ENCODE measurements at places on chromosomes 7 and 10. TPM values are rescaled to one million over a fixed set of nuclear protein-coding genes. Genes with fewer than 3 reads are reported as not detected.

- no peak overlapping the region for H3K4me3 ChIP-seq
- no peaks in the 10 kb centered on the region for H3K4me1 ChIP-seq
- H3K36me3 ChIP-seq = no peaks in the 10 kb centered on the region
- DNase-seq = no peak
- H3K27me3 ChIP-seq = no peaks in the 10 kb centered on the region
- H3K27ac ChIP-seq = no peak overlapping the region
These were observed 266.0 kb upstream of the PITRM1 start for GRCh38 chr10:3438606-3439005.

DNA sequence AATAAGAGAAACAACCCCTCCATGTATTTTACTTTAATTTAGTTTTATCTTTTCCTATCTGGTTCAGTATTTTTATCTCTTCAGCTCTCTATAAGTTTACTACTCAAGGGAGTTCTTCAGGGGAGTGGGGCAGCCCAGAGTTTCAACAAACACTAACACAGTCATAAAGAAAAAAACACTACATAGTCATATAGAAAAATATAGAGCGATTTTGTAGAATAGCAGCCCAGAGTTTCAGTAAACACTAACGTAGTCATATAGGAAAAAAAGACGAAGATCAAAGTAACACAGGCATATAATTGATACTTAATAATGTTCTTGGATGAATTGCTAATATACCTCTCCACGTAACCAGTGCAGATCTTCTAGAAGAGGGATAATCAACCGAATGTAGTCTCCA is 54.7 kb downstream of the PON1 start:
- DNase-seq = no peak
- H3K27me3 ChIP-seq = no peaks in the 10 kb centered on the region
- no peak overlapping the region for H3K4me3 ChIP-seq
- no peaks in the 10 kb centered on the region for H3K36me3 ChIP-seq

GRCh38 chr10:101064415-101065030 is 2.7 kb downstream of the KAZALD1 start:
- H3K27ac ChIP-seq = no peak overlapping the region
- no peak for DNase-seq
- H3K4me3 ChIP-seq = no peak overlapping the region
- no peaks in the 10 kb centered on the region for H3K27me3 ChIP-seq
- no peaks in the 10 kb centered on the region for H3K36me3 ChIP-seq
- peaks cover 41% of the 10 kb centered on the region for H3K4me1 ChIP-seq

DNA sequence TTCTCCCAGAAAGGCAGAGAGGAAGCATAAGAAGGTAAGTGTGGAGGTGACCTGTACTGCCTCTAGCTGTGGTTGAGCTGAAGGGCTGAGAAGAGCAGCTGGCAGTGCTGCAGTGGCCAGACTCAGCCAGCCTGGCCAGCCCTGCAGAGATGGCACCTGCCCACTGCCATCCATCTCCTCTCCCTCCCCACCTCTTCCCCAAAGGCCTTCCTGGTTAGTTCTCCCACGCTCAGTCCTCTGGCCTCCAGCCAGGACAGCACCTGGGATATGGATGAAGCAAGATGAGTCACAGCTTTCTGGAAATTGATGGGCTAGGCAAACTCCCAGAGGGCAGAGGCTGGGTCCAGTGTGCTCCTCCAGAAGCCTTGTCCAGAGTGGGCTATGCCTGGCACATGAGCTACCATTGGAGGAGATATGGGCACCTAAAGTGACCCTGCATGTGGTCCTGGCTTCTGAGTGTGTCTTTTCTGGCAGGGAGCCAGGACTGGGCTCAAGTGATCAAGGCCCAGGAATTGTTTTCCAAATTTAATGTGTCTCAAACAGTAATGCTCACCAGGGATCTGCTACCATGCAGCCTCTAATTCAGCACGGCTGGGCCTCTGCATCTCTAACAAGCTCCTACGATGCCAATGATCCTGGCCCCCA is 81.0 kb upstream of the CACUL1 start:
- peaks cover 5% of the 10 kb centered on the region for H3K4me1 ChIP-seq
- H3K4me3 ChIP-seq = no peak overlapping the region
- H3K27ac ChIP-seq = no peak overlapping the region
- no peak for DNase-seq

- H3K27ac ChIP-seq = no peak overlapping the region
- DNase-seq = no peak
- no peaks in the 10 kb centered on the region for H3K4me1 ChIP-seq
- no peak overlapping the region for H3K4me3 ChIP-seq
- no peaks in the 10 kb centered on the region for H3K36me3 ChIP-seq
These were observed 221.6 kb upstream of the SEMA3E start for GRCh38 chr7:83870515-83870914.

DNA sequence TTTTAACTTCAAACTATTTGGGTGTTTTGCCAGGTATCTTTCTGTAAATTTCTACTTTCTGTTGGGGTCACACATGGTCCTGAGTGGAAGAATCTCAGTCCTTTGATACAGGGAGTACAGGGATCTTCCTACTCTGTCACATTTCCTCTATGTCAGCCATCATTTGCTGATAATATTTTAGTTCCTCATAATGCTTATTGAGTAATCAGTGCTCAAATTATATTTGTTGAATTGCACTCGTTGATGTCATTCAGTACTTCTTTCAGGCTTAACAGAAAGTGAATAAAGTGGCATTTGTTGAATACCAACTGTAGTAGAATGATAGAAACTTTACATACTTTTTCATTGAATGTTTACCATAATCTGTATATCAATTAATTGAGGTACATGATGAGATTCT is 31.9 kb downstream of the WDR11 start:
- no peaks in the 10 kb centered on the region for H3K27me3 ChIP-seq
- DNase-seq = no peak
- peaks cover 85% of the 10 kb centered on the region for H3K36me3 ChIP-seq
- H3K27ac ChIP-seq = no peak overlapping the region
- no peaks in the 10 kb centered on the region for H3K4me1 ChIP-seq

GRCh38 chr10:26423722-26424121 is 14.4 kb upstream of the APBB1IP start:
- H3K27me3 ChIP-seq = no peaks in the 10 kb centered on the region
- H3K36me3 ChIP-seq = no peaks in the 10 kb centered on the region
- DNase-seq = no peak
- no peak overlapping the region for H3K4me3 ChIP-seq
- H3K27ac ChIP-seq = no peak overlapping the region

GRCh38 chr10:102504179-102504975 is 605 bp downstream of the SUFU start:
- peak overlapping the region; percentile 94 for H3K4me3 ChIP-seq
- H3K27ac ChIP-seq = peak overlapping the region; percentile 75
- peaks cover 50% of the 10 kb centered on the region for H3K4me1 ChIP-seq
- no peaks in the 10 kb centered on the region for H3K27me3 ChIP-seq
- DNase-seq = peak; percentile 63

- H3K27ac ChIP-seq = no peak overlapping the region
- H3K4me3 ChIP-seq = no peak overlapping the region
- no peak for DNase-seq
- no peaks in the 10 kb centered on the region for H3K27me3 ChIP-seq
- no peaks in the 10 kb centered on the region for H3K36me3 ChIP-seq
- peaks cover 15% of the 10 kb centered on the region for H3K4me1 ChIP-seq
These were observed 79.4 kb downstream of the PDGFA start for GRCh38 chr7:440059-440749.

Gene CDNF
- 23.5 TPM for total RNA-seq

- no peaks in the 10 kb centered on the region for H3K4me1 ChIP-seq
- DNase-seq = no peak
- no peak overlapping the region for H3K4me3 ChIP-seq
- H3K27me3 ChIP-seq = no peaks in the 10 kb centered on the region
- H3K36me3 ChIP-seq = no peaks in the 10 kb centered on the region
These were observed 64.4 kb downstream of the ZWINT start for GRCh38 chr10:56296618-56297017.

GRCh38 chr7:24406053-24406788 is 122.2 kb downstream of the NPY start:
- H3K4me1 ChIP-seq = no peaks in the 10 kb centered on the region
- no peak for DNase-seq
- H3K4me3 ChIP-seq = no peak overlapping the region
- no peak overlapping the region for H3K27ac ChIP-seq
- H3K36me3 ChIP-seq = no peaks in the 10 kb centered on the region

GRCh38 chr7:76129366-76129765 is 72.3 kb upstream of the SRRM3 start:
- DNase-seq = no peak
- no peak overlapping the region for H3K27ac ChIP-seq
- no peak overlapping the region for H3K4me3 ChIP-seq
- no peaks in the 10 kb centered on the region for H3K27me3 ChIP-seq
- no peaks in the 10 kb centered on the region for H3K36me3 ChIP-seq

Gene SPDYE8
- not detected for total RNA-seq

Gene DPYSL4
- total RNA-seq = 0.84 TPM

Gene ZNF117
- total RNA-seq = 1.5 TPM

Gene BRAT1
- total RNA-seq = 12.1 TPM

GRCh38 chr7:5417106-5418071 is 6.2 kb downstream of the TNRC18 start:
- H3K4me1 ChIP-seq = peaks cover 11% of the 10 kb centered on the region
- peak overlapping the region; percentile 99 for H3K4me3 ChIP-seq
- no peaks in the 10 kb centered on the region for H3K27me3 ChIP-seq
- no peaks in the 10 kb centered on the region for H3K36me3 ChIP-seq
- DNase-seq = no peak

DNA sequence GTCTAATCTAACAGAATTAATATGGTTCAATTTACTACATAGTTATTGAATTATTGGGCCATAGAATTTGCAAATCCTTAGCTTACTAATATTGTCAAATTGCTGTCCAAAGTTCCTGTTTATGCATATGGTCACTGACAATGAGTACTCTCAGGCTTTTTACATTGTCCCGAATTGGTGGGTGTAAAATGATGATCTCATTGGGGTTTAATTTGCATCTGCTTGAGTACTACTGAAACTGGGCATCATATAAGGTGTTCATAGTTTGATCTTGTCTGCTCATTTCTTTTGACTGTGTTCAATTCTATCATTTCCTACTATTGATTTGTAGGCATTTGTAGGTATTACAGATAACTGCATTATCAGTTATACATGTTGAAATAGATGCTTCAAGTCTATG is 12.7 kb downstream of the ABCA13 start:
- no peaks in the 10 kb centered on the region for H3K36me3 ChIP-seq
- DNase-seq = no peak

- H3K4me3 ChIP-seq = peak overlapping the region; percentile 23
- peak; percentile 89 for DNase-seq
- peaks cover 68% of the 10 kb centered on the region for H3K4me1 ChIP-seq
- H3K27ac ChIP-seq = peak overlapping the region; percentile 96
- H3K27me3 ChIP-seq = no peaks in the 10 kb centered on the region
These were observed 19.1 kb downstream of the DNAJB12 start for GRCh38 chr10:72335394-72336258.

DNA sequence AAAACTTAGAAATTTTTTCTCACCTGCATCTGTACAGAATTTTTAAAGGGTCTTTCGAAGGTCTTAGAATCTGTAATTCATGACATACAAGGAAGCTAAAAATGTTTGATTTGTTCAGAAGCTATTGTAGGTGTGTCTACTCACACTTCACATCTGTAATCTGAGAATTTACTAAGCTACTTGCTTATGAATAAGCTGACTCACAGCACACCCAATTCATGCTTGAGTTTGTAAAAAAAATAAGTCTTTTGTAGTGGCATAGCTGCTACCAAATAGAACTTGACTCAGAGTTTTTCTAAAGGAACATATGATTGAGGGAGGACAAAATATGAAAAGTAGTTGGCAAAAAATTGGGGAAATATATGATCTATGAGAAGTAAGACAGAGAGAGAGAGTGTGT is 12.7 kb upstream of the AGR2 start:
- no peak overlapping the region for H3K4me3 ChIP-seq
- H3K4me1 ChIP-seq = no peaks in the 10 kb centered on the region
- H3K27me3 ChIP-seq = no peaks in the 10 kb centered on the region
- DNase-seq = no peak

- no peak overlapping the region for H3K27ac ChIP-seq
- H3K4me1 ChIP-seq = no peaks in the 10 kb centered on the region
- no peaks in the 10 kb centered on the region for H3K36me3 ChIP-seq
- H3K27me3 ChIP-seq = no peaks in the 10 kb centered on the region
These were observed 60.9 kb downstream of the SPOCK2 start for GRCh38 chr10:72027498-72027897.

Gene PPP2R2D
- total RNA-seq = 47.4 TPM

GRCh38 chr7:114217026-114217806 is 197.4 kb upstream of the FOXP2 start:
- no peak for DNase-seq
- H3K27ac ChIP-seq = no peak overlapping the region
- H3K4me3 ChIP-seq = no peak overlapping the region

Gene OPN4
- total RNA-seq = 0.49 TPM

GRCh38 chr7:99156649-99157048 is 12.7 kb upstream of the SMURF1 start:
- no peaks in the 10 kb centered on the region for H3K27me3 ChIP-seq
- no peak for DNase-seq
- no peak overlapping the region for H3K27ac ChIP-seq
- no peaks in the 10 kb centered on the region for H3K4me1 ChIP-seq
- no peaks in the 10 kb centered on the region for H3K36me3 ChIP-seq

DNA sequence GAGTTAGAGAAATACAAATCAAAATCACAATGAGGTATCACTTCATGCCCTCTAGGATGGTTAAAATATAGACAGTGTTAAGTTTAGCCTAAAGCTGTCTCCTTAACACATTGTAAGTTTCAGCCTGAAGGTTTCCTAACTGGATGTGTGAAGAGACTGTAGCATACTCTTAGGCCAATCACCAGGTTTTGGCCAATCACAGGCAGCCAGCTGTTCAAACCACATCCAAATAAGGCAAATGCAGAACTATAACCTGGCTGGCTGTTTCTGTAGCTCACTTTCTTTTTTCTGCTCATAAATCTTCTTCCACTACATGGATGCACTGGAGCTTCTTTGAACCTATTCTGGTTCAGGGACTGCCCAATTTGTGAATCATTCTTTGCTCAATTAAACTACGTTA is 19.7 kb downstream of the ESYT2 start:
- H3K27me3 ChIP-seq = no peaks in the 10 kb centered on the region
- DNase-seq = no peak
- peaks cover 14% of the 10 kb centered on the region for H3K4me1 ChIP-seq
- no peak overlapping the region for H3K27ac ChIP-seq
- H3K4me3 ChIP-seq = no peak overlapping the region
- peaks cover 3% of the 10 kb centered on the region for H3K36me3 ChIP-seq

Gene AGBL3
- total RNA-seq = 1.1 TPM

- no peaks in the 10 kb centered on the region for H3K27me3 ChIP-seq
- no peaks in the 10 kb centered on the region for H3K36me3 ChIP-seq
- H3K27ac ChIP-seq = no peak overlapping the region
- H3K4me1 ChIP-seq = no peaks in the 10 kb centered on the region
These were observed 109.6 kb downstream of the MACC1 start for GRCh38 chr7:20107582-20107981.

- H3K4me3 ChIP-seq = no peak overlapping the region
- no peaks in the 10 kb centered on the region for H3K27me3 ChIP-seq
- H3K27ac ChIP-seq = peak overlapping the region; percentile 85
- peaks cover 19% of the 10 kb centered on the region for H3K36me3 ChIP-seq
- no peak for DNase-seq
These were observed 71.3 kb downstream of the TACC2 start for GRCh38 chr10:122060250-122060649.

Data from psoas muscle (tissue), 8 donors.